ENCODE measurements at places on chromosomes 1 and 21.

GRCh38 chr1:218779341-218780100, 394.2 kb upstream of the LYPLAL1 start:
- no peak for DNase-seq

- no peak for DNase-seq
Measured at GRCh38 chr1:4488018-4488417, 166.4 kb upstream of the AJAP1 start.

DNA sequence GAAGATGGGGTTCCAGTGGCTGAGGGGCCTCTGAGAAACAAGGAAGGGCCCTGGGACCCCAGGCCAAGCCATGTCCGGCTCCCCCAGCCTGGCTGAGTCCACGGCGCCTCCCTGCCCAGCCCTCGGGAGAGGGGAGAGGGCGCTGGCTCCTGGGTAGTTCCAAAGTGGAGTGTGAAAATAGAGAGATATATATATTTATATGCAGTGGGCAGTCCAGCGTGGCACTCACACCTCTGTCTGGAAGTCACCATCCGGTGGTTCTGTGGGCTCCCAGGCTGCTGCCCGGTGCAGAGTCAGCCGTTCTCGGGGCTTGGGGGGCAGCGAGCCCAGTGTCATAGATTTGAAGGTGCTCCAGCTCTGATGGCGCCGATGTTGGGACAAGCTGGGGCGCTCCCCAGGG, 23.4 kb upstream of the COL16A1 start:
- DNase-seq, result no peak

DNA sequence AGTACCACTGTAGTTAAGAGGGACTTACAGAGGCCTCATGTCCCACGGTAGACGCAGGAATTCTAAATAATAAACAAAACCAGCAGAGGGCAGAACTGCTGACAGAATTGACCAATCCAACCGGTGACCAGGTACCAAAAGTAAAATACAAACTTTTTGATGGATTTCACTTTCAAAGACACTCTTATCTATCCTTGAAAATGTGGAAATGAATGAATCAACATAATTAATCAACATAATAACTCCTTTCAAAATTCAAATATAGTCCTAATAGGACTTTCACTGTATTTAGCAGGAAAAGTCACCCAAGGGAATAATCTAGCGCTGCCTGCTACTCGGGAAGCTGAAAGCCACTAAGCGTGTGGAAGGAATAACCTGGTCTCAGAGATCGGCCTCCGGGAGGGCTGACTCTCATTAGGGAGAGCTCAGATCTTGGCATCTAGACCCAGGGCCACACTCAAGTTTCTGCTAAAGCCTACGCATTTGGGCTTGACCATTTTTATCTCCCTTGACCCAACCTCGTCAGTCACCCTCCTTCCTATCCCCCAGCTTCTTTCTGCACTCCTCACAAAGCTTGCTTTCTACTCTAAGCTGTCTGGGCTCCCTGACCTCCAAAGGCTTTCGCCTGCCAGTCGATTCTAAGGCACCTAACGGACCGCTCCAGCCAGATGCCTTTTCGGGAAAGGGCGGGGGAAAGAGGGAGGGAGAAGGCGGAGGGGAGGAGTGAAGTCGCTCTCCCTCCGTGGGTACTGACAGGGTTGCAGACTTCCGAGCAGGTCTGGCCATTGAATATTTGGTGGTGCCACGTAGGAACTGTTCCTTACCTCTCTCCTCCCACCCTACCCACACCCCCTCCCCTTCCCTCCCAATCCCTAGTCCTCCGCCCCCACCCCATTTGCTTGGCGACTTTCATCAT, 1.6 kb downstream of the COL11A1 start:
- DNase-seq, result peak; percentile 88

- no peak for DNase-seq
Measured at GRCh38 chr1:31736675-31737074, 27.5 kb downstream of the ADGRB2 start.

DNA sequence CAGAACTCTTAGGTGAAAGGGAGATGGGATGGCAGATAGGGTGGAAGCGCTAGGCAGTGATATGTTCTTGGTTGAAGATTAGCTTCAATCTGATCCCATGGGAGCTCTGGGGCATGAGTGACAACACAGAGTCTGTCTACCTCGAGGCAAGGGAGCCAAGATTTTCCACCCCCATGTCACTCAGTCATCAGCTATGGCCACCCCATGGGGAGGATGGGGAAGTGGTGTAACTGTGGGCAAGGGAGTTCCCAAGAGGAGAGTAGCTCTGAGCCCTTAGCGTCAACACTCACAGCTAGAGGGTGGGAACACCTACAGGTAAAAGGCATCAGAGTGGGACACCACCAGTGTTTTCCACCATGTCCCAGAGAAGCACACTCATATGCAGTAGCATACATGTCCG, 30.3 kb upstream of the C1QA start:
- DNase-seq, result no peak

- DNase-seq, result peak; percentile 90
Measured at GRCh38 chr1:52055066-52055865, at the start of gene TXNDC12. TXNDC12 (minus strand) TSS chr1:52055191; CDS start chr1:52055096, 95 bp downstream.

- DNase-seq, result no peak
Measured at GRCh38 chr1:36463463-36463802, 751 bp downstream of the MRPS15 start.

- DNase-seq, result no peak
Measured at GRCh38 chr1:241675983-241676382, 23.9 kb downstream of the WDR64 start.

DNA sequence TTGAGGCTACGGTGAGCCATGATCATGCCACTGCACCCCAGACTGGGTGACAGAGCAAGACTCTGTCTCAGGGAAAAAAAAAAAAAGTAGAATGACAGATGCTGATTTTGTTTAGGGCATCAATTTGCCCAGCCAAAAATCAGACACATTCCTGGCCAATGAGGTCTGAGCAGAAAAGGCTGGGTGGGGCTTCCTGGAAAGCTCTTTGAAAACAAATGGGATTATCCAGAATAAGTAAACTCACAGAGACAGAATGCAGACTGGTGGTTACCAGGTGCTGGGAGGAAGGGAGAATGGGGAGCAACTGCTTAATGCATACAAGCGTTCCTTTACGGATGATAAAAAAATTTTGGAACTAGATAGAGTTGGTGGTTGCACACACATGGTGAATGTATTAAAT, 10.1 kb upstream of the CITED4 start:
- DNase-seq, result no peak

DNA sequence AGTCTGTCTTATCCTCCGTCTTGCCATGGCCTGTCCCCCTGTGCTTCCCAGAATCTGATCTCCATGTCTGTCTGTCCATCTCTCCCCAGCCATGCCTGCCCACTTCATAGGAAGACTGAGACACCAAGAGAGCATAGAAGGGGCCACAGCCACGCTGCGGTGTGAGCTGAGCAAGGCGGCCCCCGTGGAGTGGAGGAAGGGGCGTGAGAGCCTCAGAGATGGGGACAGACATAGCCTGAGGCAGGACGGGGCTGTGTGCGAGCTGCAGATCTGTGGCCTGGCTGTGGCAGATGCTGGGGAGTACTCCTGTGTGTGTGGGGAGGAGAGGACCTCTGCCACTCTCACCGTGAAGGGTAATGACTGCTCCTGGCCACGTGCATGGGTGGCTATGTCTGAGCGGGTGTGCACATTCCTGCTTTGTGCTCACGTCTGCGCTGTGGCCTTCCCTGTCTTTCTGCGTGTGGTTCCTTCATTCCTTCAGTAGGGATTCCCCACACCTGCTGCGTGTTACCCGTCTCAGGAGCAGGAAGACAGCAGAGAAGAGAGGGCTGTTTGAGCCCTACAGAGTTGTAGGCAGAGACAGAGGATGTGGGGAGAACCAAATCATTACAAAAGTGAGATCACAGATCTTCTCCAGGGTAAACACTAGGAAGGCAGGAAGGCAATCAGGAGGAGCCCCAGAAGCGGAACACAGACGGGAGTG, 80.8 kb downstream of the OBSCN start:
- DNase-seq, result no peak

GRCh38 chr1:234244482-234244881, 128.8 kb upstream of the COA6 start:
- DNase-seq, result no peak

DNA sequence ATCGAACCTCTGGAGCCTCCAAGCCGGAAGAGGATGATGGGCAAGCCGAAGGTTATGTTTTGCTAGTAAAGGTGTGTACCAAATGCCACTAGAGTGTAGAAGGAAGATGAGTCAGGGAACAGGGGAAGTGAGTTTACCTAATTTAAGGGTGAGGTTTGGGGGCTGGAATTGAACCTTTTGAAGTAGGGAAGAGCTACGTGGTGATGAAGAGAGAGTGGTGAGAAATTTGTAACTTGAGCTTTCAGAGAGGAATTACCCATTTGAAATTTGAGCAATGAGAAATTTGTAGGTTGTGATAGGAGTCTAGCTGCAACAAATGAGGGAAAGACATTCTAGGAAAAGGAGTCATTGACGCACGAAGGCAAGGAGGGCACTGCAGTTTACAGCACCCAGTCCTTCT, 70.0 kb upstream of the TENT5C start:
- DNase-seq, result no peak

- DNase-seq, result no peak
Measured at GRCh38 chr1:60066001-60066400, 7.6 kb downstream of the C1orf87 start.

DNA sequence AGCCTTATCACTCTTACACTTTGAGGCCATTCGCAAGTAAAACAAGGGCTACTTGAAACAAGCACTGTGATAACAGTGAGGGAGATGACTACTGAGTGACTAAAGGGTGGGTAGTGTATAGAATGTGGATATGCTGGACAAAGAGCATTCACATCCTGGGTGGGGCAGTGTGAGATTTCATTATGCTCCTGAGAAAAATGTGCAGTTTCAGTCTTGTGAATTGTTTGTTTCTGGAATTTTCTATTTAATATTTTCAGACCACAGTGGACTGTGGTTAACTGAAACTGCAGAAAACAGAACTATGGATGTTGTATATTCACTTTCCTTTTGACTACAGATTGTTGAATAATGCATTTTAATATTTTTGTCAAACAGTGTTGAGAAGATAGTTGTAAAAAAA, 25.1 kb upstream of the B3GALT2 start:
- DNase-seq, result no peak
